ENCODE measurements at places on chromosomes 13 and 19. TPM values are rescaled to one million over a fixed set of nuclear protein-coding genes. Genes with fewer than 3 reads are reported as not detected.

The ZNF112 gene
- total RNA-seq: 7.1 TPM

The ZNF729 gene
- under 0.01 TPM for total RNA-seq

The AXL gene
- total RNA-seq: 224 TPM

The PEAK3 gene
- not detected for total RNA-seq

The CEACAM4 gene
- total RNA-seq: not detected

The CLEC17A gene
- under 0.01 TPM for total RNA-seq

The ETV2 gene
- 0.19 TPM for total RNA-seq

The RGS9BP gene
- total RNA-seq: 0.38 TPM

The CADM4 gene
- total RNA-seq: 4.2 TPM

The ENOX1 gene
- 10.1 TPM for total RNA-seq

The RDH8 gene
- total RNA-seq: not detected
